ENCODE measurements at places on chromosomes 5 and 9. TPM values are rescaled to one million over a fixed set of nuclear protein-coding genes. Genes with fewer than 3 reads are reported as not detected.

Gene C5orf34
- 0.73 TPM for total RNA-seq

DNA sequence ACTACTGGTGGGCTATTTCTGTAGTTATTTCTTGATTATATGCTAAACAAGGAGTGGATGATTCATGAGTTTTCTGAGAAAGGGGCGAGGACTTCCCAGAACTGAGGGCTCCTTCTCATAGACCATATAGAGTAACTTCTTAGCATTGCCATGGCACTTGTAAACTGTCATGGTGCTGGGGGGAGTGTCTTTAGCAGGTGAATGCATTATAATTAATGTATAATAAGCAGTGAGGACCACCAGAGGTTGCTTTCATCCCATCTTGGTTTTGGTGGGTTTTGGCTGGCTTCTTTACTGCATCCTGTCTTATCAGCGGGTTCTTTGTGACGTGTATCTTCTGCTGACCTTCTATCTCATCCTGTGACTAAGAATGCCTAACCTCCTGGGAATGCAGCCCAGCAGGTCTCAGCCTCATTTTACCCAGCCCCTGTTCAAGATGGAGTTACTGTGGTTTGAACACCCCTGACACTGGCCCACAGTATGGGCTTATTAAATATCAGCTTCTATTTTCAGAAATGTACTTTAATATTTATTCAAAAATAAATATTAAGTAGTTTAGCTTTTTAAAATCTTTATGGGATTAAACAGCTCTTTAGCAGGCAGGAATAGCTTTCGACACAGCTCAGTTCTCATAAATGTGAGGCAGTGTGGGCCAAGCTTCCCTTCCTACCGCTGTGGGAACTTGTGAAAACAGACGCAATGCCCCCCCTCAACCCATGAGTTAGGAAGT is 44.4 kb downstream of the GALNT12 start:
- no peak for DNase-seq

GRCh38 chr5:143614831-143615230 is 197.1 kb upstream of the HMHB1 start:
- no peak for DNase-seq

DNA sequence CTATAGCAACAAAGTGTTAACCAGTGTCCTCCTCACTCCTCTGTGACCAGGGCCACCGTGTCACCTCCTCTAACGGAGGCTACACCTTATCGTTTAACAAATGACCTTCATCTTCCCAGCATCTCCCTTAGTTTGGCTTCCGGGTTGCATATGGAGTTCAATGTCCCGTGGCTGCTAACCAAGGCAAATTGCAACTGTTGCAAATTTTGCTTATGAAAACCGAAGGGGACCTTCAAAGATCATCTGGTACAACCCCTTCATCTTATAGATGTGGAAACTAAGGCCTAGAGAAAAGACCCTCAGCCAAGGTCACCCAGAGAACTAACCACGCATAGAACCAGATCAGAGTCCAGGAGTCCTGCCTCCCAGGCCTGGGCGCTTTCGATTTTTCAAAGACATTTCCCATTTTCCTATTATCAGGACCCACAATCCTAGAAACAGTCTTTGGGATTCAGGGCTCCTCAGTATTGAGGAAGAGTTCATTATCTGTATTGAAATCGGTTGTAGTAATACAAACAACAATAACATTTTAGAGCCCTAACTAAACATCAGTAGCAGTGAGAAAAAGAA is 1.4 kb downstream of the PRELID2 start:
- no peak for DNase-seq

Gene KIF12
- total RNA-seq, result not detected

Gene PCDHB16
- 2.5 TPM for total RNA-seq

GRCh38 chr5:125750861-125751186 is 672.4 kb upstream of the GRAMD2B start:
- DNase-seq, result no peak

Gene SLC34A3
- total RNA-seq, result not detected

DNA sequence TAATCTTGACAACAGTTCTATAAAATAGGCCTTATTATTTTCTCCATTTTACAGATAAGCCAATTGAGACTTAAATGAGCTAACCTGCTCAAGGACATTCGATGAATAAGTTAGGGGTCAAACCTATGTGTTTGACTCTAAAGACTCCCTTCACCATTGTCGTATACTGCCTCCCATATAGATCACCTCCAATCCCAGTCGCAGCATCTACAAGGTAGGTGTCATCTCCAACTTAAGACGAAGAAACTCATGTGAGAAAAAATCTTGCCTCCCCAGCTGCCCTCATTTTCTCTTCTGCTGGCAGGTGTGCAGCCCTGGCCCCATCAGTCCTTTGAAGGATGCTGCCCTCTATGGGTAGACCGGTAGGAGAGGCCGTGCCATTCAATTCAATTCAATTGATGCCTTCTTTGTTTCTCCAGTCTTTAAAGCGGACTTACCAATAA is 75.2 kb upstream of the SMARCA2 start:
- no peak for DNase-seq

GRCh38 chr5:180558232-180558631 is 33.1 kb downstream of the SCGB3A1 start:
- no peak for DNase-seq

Gene IFNB1
- total RNA-seq, result not detected

Gene KIF27
- total RNA-seq, result 3.4 TPM

DNA sequence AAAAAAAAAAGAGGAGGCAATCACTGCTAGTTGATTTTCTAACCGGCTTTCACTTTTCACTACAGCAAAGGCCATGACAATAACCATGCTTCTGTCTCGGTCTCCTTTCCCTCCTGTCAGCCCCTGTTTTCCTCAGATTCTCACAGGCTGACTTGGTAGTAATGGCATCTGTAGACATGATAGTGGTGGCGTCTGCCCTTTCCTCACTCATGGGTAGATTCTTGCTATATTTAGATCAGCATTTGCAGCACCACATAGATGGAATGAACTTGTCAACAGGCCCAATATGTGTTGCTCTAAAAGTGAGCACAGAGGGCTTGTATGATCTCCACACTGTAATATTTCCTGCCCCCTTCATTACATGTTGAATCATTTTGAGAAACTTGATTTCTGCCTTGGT is 120.3 kb upstream of the FTMT start:
- no peak for DNase-seq

GRCh38 chr5:54616031-54616430 is 98.5 kb downstream of the SNX18 start:
- no peak for DNase-seq

Gene RORB
- 5.6 TPM for total RNA-seq
